ENCODE measurements at places on chromosomes 16 and 17.

GRCh38 chr16:51150888-51151320 lies at the start of gene SALL1:
TSS of gene SALL1 (minus strand) at chr16:51151270. CDS start at chr16:51151241, 29 bp downstream.
- no peak for DNase-seq

GRCh38 chr17:59753522-59754467 lies 46.3 kb downstream of the VMP1 start:
- no peak for DNase-seq

DNA sequence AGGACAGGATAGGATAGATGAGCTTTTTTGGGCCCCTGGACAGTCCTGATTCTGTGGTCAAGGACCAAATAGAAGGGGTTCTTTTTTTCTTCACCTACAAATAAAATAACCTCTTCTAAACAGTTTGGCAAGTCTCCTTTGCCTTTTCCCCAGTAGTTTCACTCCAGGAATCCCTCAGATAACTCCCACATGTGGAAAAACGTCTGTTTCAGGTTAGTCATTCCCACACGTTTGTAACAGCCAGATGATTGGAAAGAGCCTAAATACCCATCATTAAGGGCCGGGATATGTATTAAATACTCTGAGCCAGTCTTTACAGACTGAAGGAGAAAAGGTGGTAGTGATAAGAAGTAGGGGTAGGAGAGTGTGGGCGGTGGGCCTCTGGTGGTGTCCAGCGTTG lies 58.3 kb downstream of the PLD6 start:
- DNase-seq, result no peak

- DNase-seq, result no peak
Observed at GRCh38 chr16:76800196-76800595, 390.8 kb upstream of the MON1B start.

GRCh38 chr16:30122604-30123160 lies 338 bp downstream of the MAPK3 start:
- DNase-seq, result no peak

- DNase-seq, result peak; percentile 29
Observed at GRCh38 chr16:82229800-82230619, 60.0 kb upstream of the MPHOSPH6 start.

DNA sequence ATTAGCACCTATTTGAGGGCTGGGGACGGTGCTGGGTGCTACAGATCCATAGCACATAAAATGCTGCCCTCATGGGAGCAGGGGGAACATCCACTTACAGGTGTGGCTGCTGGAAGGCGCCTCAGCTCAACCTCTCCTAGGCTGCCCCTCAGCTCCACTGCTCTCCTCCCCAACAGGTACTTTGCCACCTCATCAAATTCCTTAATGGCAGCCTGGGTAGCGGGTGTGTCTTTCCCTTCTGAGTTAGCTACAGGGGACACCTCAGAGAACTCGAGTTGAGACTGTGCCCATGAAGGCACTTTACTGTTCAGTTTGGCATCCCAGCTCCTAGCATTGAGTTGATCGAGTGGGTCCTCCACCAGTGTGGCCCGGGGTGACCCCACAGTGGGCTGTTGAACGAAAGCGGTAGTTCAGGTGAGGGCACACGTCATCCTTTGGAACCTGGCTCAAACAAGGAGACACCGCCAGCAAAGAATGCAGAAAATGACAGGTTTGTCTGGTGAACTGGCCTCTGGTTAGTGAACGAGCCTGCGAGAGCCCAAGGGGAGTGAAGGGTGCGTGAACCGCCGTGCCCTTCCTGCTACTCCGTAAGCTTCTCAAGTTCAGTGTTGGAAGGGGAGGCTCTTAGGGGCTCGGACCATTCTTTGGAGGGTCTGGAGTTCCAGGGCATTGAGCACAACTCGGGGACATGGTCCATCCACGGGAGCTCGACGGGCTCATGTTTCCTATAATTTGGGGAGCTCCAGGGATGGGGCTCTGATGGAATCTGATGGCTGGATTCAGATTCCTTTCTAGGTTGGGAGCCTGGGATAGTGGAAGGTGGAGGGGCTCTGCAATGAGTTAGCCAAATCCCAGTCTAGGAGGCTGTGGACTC lies 3.5 kb upstream of the CMIP start:
- DNase-seq, result no peak

DNA sequence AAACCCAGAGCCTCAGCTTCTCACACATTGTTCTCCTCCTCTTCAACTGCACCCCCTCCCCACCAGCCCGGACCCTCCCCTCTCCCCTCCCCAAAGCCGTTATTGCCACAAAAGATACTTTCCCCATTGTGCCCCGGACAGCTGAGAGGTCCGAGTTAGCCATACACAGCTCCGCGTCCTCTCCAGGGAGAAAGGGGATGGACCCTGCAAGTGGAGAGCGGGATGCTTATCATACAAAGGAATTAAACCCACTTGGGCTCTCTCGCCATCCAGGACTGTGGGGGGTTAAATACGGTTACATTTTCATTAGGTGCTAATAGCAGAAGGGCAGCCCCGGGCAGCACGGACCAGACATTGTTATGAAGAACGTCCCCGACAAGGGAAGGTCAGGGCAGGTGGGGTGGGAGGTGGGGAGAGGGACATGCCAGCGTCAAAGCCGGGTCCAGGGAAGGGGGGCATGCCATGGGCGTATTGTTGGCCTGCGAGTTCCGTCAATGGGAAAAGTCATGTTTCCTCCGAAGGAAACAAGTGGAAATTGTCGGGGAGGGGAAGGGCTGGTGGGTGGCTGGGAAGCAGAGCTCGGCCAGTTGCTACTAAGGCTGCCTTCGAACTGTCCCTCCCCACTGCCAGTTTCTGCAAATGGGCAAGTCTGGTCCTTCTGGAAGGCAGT lies 99.1 kb downstream of the SOX9 start:
- no peak for DNase-seq

DNA sequence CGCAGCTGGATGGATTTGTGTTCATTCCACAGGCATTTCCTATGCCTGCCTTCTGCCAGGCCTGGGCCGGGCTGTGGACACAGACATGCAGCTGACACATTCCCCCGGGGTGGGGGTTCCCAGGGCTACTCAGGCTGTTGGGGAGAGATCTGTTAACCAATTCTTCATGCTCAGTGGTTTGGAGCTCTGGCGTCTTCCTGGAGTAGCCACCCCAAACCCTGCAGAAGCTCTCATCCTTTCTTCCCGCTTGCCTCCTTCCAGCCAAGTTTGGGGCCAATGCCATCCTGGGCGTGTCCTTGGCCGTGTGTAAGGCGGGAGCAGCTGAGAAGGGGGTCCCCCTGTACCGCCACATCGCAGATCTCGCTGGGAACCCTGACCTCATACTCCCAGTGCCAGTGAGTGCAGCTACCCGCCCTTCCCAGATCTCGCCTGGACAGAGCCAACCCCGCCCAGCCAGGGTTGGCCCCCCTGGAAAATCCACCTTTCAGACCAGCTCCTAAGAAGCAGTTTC lies 2.6 kb downstream of the ENO3 start:
- no peak for DNase-seq

- no peak for DNase-seq
Observed at GRCh38 chr16:49203361-49203760, 78.3 kb downstream of the CBLN1 start.

DNA sequence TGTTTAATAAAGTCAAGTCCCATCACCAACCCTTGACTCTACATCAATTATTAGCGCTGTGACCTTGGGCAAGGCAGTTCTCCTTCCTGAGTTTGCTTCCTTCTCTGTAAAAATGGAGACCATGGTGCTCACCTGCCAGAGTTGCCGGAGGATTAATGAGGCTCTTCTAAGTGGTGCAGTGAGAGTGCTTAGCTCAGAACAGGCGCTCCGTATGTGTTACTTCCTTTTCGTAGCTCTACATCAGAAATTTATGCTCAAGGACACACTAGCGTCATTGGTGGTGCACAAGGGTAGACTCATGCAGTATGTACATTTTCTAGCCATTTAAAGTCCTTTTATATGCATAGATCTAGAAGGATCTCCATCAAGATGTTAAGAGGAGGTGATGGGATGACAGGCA lies 17.4 kb upstream of the CMIP start:
- DNase-seq, result no peak

DNA sequence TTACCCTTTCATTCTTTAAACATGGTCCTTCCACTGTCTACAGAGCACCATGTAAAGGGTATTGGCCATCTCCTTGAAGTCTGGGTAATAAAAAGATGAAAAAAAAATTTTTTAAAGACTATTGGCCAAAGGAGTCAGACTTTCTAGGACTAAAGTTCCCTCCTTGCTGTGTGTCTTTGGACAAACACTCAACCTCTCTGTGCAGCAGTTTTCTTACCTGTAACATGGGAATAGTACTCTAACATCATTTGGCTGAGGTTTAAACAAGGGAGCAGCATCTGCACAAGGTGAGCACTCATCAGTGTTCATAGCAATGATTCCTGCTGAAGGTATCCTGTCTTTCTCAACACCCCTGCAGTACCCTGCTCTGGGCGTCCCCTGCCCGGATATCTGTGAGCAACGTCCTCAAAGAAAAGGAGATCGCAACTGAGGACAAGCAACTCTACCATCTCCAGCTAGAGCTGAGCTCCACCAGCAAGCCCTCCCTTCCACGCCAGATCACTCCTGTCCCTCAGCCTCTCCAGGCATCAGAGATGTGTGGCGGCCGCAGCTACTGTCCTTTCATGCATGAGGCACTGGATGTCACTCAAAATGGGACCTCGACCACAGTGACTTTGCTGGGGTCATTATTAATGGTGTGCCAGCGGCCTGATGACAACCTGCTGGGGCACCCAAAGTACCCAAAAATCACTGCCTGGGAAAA lies 29.5 kb upstream of the RPH3AL start:
- no peak for DNase-seq
